HT1080 (cell line): ENCODE measurements at places on chromosomes 5 and 9. TPM values are rescaled to one million over a fixed set of nuclear protein-coding genes. Genes with fewer than 3 reads are reported as not detected.
A peak's percentile ranks its signal among the peaks of the same experiment; 100 is the strongest.

GRCh38 chr9:96510258-96510657 lies 60.3 kb downstream of the HABP4 start:
- DNase-seq: no peak

GRCh38 chr5:102895976-102896375 lies 140.9 kb downstream of the PAM start:
- no peak for DNase-seq

- DNase-seq: no peak
Measured at GRCh38 chr5:89471541-89471940, 588.6 kb upstream of the MEF2C start.

DNA sequence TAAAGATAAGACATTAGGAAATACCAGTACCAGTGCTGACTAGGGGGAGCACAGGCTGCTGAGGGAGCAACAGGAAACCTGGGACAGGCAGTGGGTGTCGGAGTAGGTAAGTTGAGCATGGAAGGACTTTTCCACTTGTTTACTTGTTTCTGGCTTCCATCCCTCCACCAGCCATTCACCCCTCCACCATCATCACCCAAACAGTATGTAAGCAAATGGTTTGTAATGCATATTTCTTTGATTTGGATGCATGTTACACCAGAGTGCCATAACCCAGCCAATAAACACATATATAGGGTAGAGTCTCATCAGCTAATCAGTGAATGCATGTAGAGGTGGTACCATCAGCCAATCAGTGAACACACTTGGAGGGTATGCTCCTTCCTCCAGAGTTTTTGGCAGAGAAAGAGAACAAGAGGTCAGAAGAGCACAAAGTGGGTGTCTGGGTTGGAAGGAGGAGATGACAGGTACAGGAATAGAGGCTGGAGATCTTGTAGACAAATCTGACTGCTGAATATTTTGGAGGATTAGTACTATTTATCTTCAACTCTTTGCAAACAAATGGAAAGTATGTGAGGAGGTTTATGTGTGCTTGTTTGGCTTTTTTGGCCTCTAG lies 37.7 kb upstream of the PDE8B start:
- DNase-seq: no peak

DNA sequence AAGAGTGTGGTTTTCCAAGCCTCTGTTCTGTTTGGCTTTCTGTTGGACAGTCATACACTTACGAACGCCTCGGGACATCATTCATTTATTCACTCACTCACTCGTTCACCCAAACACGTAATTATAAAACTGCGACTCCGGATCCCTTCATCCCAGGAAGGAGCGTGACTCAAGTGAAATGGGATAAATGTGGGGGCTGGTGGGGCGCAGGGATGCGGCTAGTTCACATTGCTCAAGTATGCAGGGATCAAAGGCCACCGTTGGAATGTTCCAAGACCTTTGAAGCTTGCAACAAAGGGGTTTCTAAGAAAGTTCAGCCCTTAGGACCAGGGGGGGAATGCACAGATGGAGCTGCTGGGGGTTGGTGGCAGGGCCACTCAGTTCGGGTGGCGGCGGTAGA lies 64.2 kb downstream of the CFAP77 start:
- DNase-seq: peak; percentile 24

GRCh38 chr9:112200711-112201110 lies 25.6 kb upstream of the SUSD1 start:
- DNase-seq: no peak

DPM2 gene
- total RNA-seq: 92.5 and 128 TPM in 2 replicates

PCDHB9 gene
- total RNA-seq: 0.40 TPM in 1 of 2 replicates, not detected in the other

ACTBL2 gene
- 0.47 and 0.80 TPM in 2 replicates for total RNA-seq

PTPRD gene
- 9.1 and 9.6 TPM in 2 replicates for total RNA-seq

CNTNAP3B gene
- total RNA-seq: 4.1 and 4.9 TPM in 2 replicates

POU4F3 gene
- 0.19 TPM in 1 of 2 replicates, not detected in the other for total RNA-seq
